ENCODE measurements at places on chromosomes 3 and 15.

- no peak for DNase-seq
These were observed 86.9 kb downstream of the C3orf80 start for GRCh38 chr3:160312014-160312624.

DNA sequence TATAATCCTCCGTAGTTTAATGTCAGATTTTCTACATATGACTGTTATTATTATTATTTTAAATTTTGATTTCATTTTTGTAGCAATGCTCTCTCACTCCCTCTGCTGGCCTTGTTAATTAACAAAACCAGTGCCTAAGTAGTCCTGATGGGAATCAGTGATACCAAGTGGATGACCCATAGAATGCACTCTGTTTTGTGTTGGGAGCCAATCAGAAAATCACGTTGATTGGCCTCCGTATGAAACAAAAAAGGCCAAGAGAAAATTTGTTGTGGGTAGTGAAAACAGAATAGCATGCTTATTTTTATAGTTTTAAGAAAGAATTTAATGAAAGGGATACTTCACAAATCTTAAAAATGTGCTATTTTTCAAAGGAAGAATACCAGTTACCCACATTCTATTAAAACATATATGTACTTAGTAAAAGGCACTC, 34.4 kb upstream of the MEIS2 start:
- DNase-seq, result no peak

DNA sequence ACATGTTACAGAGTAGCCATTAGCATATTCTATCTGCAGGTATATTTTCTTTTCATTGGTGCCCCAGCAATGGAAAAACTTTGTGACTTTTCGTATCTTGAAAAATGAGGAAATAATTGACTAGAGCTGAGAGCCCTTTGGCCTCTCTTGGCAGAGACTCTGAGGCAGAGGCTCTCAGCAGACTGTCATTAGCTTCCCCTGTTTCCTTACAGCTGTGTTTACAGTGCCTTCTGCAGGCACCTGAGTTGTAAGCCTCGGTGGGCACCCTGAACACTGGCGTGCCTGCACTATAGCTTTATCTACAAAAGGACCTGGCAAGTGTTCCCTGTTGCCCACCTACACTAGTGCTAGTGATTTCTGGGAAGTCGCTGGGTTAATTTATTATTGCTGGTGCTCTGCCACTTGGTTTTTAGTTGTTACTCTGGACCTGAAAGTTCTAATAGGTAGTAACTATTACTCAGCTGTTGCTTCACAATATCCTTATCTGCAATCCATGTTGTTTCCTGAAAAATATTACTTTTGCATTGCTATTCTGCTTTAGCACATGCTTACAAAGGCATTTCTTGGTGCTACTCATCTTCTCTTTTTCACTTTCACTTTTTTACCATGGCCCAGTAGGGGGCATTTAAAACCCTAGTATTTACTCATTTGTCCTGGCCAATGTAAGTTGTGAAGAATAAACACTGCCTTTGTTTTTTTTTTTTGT, 7.8 kb upstream of the GPR171 start:
- DNase-seq, result no peak

- no peak for DNase-seq
These were observed 25.1 kb upstream of the GAP43 start for GRCh38 chr3:115598216-115598615.

- DNase-seq, result no peak
These were observed 22.0 kb downstream of the GPR15 start for GRCh38 chr3:98553753-98554152.

GRCh38 chr3:59320080-59320479, 270.3 kb upstream of the CFAP20DC start:
- DNase-seq, result no peak

DNA sequence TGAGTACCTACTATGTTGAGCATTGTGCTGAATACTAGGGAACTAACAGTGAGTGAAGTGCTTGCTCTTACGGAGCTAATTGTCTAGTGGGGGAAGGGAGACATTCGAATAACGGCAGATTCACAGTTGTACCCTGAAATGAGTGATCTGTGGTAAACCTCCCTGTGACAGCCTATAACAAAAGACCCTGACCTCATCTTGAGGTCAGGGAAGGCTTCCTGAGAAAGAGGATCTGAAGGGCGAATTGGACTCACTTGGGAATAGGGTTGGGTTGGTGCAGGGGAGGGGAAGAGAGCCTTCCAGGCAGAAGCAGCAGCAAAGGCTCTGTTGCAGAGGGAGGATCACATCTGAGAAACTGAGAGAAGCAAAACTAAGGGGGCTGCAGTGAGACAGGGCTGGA, 13.2 kb downstream of the HPS3 start:
- DNase-seq, result no peak

DNA sequence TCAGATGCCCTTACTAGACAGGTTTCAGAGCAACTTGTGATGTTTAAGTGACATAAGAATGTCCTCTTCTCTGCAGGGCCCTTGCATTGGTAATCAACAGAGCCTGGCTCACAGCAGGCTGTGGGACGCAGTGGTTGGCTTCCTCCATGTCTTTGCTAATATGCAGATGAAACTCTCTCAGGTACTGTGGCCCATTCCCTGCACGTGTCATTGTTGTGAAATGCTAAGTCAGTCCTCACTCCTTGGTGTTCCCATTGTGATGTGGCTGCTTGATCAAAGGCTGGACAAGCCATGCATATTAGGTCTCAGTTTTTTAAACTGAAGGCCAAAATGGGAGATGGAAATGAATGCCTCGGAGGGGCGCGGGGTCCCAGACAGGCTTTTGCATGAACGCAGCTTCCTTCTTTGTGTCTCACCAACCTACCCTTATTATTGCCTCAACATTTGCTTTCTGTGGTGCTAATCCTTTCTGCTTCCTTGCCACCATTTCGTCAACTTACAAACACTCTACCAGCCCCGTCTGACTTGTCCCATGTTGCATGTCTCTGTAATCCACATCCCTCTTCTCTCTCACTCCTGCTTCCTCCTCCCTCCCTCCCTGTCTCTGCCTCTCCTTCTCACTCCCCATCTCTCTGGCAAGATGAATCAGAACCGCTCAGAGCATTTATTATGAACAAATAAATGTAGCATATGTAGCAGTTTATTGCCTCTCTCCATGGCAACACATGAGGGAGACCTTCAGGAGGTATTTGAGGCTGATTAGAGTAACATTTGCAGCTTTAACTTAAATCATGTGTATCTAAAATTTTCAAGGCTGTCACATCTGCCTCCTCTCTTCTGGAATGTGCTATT, 133.2 kb upstream of the CHRM5 start:
- DNase-seq, result no peak

DNA sequence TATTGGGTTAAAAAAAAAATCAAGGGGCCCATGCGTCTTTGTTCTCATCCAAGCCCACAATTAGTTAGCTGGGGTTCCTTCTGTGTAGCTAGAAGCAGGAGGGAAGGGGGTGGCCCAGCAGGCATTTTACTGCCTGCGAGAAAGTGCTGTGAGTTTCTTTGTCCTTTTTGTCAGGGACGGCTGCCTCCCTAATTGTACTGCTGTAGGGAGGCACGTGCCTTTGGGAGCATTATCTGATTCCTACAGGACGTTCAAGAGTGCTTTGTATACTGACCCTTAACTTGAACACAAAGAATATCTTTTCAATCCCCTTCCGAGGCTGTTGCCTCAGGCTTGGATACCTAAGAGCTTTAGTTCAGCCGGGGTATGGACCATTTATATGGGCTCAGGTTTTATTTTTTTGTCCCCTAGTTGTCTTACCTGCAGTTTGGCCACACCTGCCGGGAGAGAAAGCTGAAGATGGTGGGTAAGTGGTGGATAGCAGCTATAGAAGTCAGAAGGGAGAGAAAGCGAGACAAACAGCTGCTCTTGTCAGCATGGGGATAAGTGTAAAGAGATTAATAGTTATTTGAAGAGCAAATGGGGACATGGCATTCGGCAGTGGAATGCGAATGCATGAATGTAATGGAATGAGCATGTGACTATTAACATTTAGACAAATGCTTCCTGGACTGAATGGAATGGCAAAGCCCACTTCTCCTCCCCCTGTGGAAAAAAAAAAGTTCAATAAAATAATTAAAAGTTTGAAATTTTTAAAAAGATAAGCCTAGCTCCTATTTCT, 175.2 kb downstream of the TP63 start:
- DNase-seq, result no peak

DNA sequence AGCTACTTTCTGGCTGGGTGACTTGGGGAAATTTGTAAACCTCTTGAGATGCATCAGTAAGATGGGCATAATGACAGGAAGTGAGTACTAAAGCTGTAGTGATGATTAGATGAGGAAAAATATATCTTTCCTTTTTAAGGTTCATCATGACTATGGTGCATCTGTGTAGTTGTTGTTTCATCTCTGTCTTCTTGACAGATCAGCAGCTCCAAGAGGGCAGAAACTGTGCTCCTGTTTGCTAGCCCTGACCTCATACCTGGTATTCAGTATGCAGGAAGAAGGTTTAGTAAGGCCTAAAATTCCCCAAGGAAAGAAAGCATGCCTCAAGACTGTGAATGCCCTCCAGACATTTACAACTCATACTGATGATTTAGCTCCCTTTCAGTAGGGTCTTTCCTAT, 82.5 kb upstream of the PSMD6 start:
- DNase-seq, result no peak

GRCh38 chr3:12334786-12335185, 45.9 kb downstream of the PPARG start:
- DNase-seq, result no peak

DNA sequence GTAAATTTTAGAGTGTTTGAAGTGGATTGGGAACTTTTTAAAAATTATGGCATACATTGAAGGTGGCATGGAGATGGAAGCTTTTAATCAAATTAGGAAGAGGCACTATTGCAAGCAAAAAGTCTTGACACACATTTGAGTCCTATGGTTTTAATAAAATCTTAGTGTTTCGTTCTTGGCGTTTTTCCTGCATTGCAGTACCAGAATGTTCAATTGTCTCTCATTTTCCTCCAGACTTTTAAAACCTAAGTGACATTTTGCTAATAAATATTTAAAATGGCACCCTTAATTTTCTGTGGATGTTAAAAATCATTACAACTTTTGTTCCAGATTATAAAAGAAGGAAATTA, 2.2 kb downstream of the TGFBR2 start:
- no peak for DNase-seq

DNA sequence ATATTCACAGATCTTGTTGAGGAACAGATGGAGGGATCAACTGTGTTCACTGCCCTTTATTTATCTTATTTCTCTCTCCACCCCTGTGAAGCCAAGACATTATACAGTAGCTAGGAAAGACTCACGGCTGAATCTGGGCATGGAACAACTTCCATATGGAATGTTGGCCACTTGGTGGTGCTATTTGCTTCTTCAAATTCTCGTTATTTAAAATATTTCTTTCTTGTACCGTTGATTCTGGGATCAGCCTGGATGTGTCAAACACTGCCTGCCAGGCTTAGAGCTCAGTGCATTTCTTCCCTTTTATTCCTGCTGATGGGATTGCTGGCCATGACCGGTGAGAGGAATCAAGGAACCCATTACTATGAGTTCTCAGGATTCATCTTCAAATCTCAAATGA, 17.5 kb upstream of the GASK1A start:
- peak; percentile 13 for DNase-seq

DNA sequence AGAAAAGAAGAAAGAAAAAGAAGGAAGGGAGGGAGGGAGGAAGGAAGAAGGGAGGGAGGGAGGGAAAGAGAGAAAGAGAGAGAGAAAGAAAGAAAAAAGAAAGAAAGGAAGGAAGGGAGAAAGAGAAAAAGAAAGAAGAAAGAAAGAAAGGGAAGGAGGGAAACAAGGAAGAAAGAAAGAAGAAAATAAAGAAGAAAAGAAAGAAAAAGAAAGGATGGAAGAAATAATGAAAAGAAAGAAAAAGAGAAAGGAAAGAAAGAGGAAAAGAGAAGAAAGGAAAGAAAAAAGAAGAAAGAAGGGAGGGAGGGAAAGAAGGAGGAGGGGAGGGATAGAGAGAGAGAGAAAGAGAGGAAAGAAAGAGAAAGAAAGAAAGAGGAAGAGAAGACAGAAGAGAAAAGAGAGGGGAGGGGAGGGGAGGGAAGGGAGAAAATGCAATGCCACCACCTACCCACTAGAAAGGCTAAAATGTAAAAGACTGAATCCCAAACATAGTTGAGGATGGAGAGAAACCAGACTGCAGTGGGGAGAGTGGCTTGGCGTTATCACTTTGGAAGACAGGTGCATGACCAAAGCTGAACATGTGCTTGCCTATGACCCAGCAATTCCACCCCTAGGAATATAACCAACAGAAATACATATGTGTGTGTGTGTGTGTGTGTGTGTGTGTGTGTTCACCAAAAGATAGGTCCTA, 66.9 kb upstream of the KLF13 start:
- DNase-seq, result no peak

- DNase-seq, result no peak
These were observed 30.1 kb downstream of the KBTBD8 start for GRCh38 chr3:67028001-67028784.

DNA sequence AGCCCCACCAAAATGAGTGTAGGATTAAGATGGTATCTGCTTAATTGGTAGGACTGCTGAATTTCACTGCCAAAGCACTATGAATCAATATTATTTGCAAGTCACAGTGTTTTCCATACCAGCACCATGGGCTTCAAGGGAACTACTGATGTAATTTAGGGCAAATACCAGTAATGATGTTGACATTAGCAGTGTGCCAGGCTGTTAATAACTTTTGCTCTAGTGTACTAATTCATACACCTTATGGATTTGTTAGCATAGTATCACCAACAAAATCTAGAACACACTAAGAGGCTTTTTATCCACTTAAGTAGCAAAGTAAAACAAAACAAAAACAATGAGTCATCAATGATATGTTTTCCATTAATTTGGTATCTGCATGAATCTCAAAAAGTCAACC, 888.2 kb downstream of the CADM2 start:
- DNase-seq, result no peak

DNA sequence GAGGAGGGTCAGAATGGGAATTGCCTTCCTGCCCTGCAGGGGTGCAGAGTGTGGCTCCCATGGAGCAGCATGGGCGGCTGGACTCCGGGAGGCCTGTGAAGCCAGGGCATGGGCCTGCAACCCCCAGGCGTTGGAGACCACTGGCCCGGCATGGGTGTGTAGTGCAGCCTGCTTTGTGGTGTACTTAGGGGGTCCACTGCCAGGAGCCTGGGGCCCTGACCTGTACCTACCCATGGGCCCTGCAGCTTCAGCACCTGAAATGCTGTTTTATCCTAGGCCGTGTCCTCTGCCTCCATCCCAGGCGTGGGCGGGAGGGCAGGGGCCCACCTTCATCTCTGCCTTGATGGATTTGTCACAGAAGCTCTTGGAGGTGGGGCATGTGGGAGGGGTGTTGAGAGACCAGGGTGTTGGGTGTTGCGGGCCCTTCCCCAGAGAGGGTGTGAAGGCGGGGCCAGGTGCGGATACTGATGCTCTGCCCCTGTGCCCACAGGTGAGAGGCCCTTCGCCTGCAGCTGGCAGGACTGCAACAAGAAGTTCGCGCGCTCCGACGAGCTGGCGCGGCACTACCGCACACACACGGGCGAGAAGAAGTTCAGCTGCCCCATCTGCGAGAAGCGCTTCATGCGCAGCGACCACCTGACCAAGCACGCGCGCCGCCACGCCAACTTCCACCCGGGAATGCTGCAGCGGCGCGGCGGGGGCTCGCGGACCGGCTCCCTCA, 45.0 kb downstream of the KLF13 start:
- no peak for DNase-seq

GRCh38 chr15:40430271-40430805, 10.4 kb upstream of the BAHD1 start:
- no peak for DNase-seq

GRCh38 chr3:72227486-72228070, 442.6 kb upstream of the PROK2 start:
- no peak for DNase-seq

GRCh38 chr3:39378957-39379777, 4.0 kb upstream of the SLC25A38 start:
- no peak for DNase-seq

Data from GM04503 (cell line).